Fibroblast of mammary gland (primary cell): ENCODE measurements at places on chromosomes 11 and 22.

- DNase-seq = peak; percentile 57
Observed at GRCh38 chr11:44950625-44951476, at the start of gene TP53I11. Gene TP53I11, minus strand, starts transcription at chr11:44950883. Its CDS starts 12,548 bp downstream, at chr11:44938335.

- no peak for DNase-seq
Observed at GRCh38 chr11:57244911-57245310, 7.9 kb upstream of the APLNR start.

- DNase-seq = no peak
Observed at GRCh38 chr22:23550049-23550650, 29.9 kb downstream of the IGLL1 start.

DNA sequence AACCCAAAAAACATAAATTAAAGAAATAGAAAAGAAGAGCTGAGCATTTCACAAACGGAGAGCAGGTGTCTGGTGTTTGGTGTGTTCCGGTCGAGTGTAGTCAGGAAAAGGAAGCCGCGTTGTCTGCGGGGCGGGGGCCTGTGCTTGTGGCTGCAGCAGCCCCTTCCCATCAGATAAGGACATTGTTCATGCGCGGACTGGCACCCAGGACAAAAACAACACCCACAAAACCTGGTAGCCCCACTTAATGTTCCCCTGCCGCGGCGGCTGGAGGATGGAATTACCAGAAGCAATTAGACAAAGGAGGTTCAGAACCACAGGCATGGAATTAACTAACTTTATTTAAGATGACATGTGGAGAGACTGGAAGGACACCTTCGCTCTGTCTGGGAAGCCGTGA, 29.9 kb downstream of the KRTAP5-5 start:
- DNase-seq = no peak

GRCh38 chr11:77559686-77560401, 29.9 kb upstream of the AQP11 start:
- DNase-seq = peak; percentile 92

DNA sequence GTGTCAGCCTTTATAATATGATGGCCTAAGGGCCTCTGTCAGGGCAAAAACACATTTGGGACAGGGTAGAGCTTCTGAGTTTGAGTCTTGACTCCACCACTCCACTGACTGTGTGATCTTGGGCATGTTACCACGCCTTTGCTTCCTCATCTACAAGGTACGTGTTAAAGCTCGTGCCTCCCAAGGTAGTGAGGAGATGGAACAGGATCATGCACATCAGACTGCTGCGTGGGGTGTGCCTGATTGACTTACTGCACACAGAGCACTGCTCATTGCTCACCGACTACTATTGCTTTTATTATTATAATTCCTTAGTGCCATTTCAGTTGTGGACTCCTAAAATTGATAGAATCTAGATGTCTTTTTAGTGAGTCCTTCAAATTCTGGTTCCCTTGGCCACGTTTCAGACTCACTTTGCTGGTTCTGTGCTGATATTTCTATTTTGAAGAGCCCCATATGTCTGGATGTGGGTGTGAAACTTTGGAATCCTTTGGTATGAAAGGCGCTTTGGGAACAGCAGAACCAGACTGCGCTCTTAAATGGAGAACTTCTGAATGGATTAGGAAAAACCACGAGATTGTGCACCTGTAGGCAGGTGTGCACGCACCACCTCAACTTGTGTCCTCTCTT, 44.1 kb upstream of the RAB1B start:
- DNase-seq = no peak

GRCh38 chr11:107505647-107506225, 48.1 kb upstream of the CWF19L2 start:
- no peak for DNase-seq

DNA sequence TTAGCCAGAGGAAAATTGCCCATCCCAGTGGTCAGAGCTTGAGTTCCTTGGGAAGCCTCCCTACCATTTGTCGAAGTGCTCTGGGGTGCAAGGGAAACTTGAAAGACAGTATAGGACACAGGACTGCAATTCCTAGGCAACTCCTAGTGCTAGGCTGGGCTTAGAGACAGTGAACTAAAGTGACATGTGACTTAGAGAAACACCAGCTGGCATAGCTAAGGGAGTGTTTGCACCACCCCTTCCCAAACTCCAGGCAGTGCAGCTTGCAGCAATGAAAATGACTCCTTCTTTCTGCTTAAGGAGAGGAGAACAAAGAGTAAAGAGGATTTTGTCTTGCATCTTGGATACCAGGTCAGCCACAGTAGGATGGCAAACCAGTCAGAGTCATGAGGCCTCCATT, 388.0 kb downstream of the DYNC2H1 start:
- no peak for DNase-seq

DNA sequence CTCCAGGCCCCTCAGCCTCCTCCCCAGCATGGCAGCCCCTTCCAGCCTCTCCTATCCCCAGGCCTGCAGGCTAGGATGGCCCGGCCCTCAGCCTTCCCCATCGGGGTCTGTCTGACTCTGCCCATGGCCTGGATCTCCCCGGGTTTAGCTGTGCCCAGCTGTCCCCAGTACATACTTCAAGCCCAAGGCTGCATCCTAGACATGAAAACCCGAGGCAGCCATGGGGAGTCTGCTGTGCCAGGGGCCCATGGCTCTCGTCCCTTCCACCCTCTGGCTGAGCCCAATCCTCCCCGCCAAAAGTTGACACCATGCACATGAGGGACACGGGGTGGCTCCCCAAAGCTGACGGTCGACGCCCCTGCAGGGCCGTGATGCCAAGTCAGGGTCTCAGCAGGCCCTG, 22.2 kb upstream of the FADD start:
- DNase-seq = no peak

GRCh38 chr11:128825050-128825784, 41.9 kb downstream of the KCNJ1 start:
- no peak for DNase-seq

- DNase-seq = peak; percentile 88
Observed at GRCh38 chr11:8717876-8718753, 35.5 kb downstream of the RPL27A start.

GRCh38 chr11:2445746-2446551, 1.1 kb downstream of the KCNQ1 start:
- DNase-seq = no peak

- DNase-seq = peak; percentile 94
Observed at GRCh38 chr11:795634-796564, 2.2 kb downstream of the SLC25A22 start.

DNA sequence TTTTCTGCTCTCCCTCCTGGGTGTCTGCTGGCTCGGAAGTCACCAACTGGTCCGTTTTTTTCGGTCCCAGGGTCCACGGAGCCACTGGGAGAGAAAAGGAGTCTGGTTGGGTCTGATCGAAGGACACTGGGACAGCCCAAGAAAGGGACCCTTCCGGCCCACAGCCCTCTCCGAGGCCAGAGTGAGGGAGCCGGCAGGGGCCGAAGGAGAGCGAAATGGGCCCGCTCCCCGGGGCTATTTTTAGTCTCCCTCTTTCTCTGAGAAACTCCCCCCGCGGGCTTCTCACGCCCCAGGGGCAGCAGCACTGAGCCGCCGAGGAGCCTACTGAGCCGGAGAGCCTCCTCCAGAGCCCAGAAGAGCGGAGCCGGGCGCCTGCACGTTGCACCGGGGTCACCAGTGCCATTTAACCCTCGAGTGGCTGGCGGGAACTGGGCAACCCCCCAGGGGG, 1.9 kb downstream of the ESAM start:
- no peak for DNase-seq

GRCh38 chr11:82960779-82961143, 59.2 kb downstream of the DDIAS start:
- no peak for DNase-seq

DNA sequence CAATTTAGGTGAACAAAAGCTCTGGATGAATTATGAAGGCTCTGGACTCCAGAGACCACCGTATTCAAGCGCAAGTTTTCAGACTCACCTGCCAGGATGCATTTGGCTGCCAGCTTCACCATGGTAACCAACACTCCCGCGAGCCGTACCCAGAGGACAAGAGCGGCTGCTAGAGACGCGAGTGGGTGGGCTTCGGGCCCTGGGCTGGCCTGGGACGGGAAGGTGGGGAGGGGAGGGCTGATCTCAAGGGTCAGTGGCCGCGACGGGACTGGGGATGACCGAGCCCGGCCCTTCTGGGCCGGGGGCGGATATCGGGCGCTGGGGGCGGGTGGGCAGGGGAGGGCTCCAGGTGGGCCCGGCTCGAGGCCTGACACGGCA, 344 bp downstream of the IFT27 start:
- DNase-seq = peak; percentile 3

GRCh38 chr11:76850130-76850529, 10.6 kb upstream of the ACER3 start:
- no peak for DNase-seq

GRCh38 chr22:20319041-20319744, 667 bp downstream of the DGCR6L start:
- DNase-seq = no peak

- DNase-seq = peak; percentile 81
Observed at GRCh38 chr22:31345331-31346254, 553 bp downstream of the PATZ1 start.

- peak; percentile 60 for DNase-seq
Observed at GRCh38 chr11:57751676-57752253, at the start of gene BTBD18. Gene BTBD18, minus strand, starts transcription at chr11:57751819. Its CDS starts 631 bp downstream, at chr11:57751188.

- no peak for DNase-seq
Observed at GRCh38 chr11:6498544-6498943, 1.5 kb downstream of the DNHD1 start.

DNA sequence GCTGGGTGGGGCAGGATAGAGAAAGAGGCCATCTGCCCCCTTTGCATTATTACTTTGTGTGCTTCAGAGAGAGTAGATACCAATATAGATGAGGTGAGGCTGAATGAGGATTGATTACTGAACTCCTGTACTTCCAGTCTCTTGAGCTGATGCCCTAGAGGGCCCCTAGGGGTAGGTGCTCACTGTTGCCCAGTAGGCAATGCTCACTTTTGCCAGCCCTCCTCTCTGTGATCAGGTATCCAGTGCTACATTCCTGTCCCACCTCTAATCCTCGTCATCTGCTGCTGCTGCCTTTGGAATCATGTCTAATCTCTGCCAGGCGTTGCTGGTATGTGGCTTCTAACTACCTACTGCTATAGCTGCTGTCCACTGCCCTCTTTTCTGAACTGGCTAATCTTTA, 57.2 kb downstream of the CCDC83 start:
- DNase-seq = no peak

DNA sequence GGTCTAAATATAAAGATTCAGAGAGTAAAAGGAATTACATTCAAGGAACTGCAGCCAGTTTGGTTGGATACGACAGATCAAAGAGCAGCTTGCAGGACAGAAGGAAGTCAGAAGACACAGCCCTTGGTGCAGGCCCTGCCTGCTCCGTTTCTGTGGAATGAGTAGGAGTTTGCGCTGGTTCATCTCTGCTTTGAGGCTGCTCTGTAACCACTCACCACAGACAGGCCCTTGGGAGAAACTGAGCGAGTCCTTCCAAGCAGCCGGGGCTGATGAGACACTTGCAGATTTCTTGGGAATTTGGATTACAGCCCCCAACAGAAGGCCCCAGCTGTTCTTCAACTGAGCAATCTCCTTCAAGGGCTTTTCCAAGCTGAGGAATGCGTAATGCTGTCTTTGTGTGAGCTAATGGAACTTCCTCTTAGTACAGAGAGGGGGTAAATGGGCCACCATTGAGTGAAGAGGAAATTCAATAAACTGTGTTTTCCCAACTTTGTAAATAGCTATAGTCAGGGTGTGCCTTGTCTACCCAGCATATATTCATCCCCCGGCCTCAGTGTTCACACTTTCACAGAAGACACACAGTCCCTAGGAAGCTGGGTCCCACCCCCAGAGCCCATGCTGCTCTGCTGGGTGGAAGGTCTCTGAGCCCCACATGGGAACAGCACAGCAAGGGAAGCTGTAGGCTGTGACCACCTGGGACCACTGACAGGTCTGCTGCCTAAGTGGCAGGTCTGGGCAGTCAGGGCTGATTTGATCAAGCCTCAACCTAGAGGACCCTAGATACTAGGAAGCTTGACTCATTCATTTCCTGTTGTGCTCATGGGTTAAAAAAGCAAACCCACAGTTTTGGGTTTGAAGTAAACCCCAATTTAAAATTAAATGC, 16.6 kb downstream of the IL10RA start:
- peak; percentile 41 for DNase-seq

DNA sequence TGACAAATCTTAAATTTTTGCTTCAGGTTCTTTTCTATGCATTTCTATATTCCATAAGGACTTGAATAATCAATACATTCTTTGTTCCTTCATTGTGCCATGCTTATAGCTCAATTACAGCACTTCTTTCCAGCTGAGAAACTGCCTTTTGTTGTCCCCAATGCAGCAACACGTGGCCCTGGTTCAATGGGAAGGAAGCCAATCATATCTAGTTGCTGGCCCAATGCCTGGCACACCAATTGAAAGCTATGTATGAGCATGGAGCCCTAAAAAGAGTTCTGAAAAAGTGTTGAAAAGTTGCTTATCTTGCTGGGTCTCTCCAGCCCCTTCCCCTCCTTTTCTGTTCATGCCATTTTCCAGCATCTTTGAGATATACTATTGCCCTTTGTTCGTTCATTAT, 448.0 kb upstream of the FAT3 start:
- no peak for DNase-seq

- no peak for DNase-seq
Observed at GRCh38 chr11:133928628-133929059, 28.1 kb downstream of the IGSF9B start.

- no peak for DNase-seq
Observed at GRCh38 chr11:127105593-127106541, 105.3 kb upstream of the KIRREL3 start.

GRCh38 chr11:24900514-24900913, 403.7 kb downstream of the LUZP2 start:
- DNase-seq = no peak

GRCh38 chr22:38762551-38762983, 6.8 kb upstream of the SUN2 start:
- no peak for DNase-seq

DNA sequence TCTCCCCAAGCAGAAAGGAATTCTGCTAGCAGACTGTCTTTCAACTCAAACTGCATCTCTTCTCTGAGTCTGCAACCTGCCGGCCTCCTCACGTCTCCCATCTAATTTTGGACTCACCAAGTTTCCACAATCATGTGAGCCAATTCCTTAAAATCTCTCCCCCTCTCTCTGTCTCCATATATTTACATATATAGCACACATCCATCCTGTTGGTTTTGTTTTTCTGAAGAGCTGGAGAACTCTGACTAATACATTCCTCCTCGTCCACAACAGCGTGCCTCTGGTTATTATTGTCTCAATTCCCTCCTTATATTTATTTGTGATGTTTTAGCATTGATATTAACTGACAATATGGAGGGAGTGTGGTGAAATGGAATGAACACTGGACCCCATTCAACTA, 29.6 kb upstream of the FJX1 start:
- peak; percentile 81 for DNase-seq

- DNase-seq = no peak
Observed at GRCh38 chr22:19196841-19197612, 18.5 kb upstream of the SLC25A1 start.

DNA sequence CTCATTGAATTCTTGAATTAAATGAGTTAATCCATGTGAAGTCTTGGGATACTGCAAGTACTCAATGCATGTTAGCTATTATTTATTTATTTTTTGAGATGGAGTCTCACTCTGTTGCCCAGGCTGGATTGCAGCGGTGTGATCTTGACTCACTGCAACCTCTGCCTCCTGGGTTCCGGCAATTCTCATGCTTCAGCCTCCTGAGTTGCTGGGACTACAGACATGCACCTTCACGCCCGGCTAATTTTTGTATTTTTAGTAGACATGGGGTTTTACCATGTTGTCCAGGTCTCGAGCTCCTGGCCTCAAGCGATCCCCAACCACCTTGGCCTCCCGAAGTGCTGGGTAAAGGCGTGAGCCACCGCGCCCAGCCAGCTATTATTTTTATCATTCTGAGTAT, 9.4 kb downstream of the MMP7 start:
- DNase-seq = no peak
